Amygdala (tissue), 56 donors: ENCODE measurements at places on chromosomes 12 and 14.

GRCh38 chr12:12331244-12331771, 18.7 kb downstream of the MANSC1 start:
- DNase-seq, result peak; percentile 39

GRCh38 chr12:89225808-89226411, 126.4 kb downstream of the DUSP6 start:
- no peak for DNase-seq

DNA sequence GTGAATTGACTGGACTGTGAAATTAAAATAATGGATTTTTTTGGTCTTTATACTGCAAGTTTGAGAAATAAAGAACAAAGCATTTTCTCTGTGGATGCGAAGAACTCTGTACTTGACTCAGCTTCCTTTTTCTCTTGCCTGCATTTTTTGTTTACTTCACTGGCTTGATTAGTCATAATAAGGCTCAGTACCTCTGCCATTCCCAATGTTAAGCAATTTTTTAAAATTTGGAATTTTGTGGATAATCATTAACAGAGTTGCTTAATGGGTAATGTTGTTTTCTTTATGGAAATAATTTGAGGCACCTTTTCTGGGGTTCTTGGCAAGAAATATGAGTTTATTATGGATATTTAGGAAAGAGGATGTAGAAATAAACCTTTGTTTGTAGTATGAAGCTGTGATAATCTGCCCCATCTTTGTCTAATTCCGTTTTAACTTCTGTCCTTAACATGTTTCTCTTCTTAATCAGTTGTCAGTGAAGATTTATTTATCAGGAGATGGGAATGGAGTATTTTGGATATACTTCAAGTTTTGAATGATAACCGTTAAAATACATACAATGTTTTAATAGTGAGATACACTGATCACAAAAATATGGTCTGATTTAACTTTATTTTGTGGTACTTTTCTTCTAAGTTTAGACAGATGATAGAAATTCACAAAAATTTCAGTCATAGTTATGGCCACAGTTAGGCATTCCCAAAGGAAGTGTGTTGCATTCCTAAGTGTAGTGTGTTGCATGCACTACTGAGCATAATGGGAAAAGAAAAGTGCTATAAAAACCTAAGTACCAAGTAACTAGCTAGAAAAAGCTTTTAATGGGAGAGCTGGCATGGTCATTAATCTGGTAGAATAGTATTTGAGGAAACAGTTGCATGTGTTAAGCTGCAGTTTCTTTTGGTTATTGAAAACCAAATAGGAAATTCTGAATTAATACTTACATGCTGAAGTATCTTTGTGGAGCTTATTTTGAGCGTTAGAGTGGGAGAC, 27.7 kb downstream of the WNK1 start:
- no peak for DNase-seq

DNA sequence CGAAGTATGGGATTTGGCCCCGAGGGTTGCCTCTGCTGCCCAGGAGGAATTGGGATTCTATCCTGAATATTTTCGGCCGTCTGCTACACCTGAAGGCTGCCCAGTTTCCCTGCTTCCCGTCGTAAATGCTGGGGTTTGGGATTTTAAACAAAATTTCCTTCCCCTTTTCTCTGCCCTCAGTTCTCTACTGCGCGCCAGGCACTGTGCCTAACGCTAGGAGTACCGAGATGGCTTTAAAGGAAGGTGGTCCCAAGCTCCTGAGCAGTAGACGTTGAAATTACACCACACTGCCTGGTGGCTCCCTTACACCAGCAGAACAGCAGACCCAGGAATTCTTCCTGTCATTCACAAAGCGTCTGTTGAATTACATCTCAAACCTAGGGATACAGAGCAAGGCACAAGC, 566 bp upstream of the PRDM4 start:
- DNase-seq, result no peak

DNA sequence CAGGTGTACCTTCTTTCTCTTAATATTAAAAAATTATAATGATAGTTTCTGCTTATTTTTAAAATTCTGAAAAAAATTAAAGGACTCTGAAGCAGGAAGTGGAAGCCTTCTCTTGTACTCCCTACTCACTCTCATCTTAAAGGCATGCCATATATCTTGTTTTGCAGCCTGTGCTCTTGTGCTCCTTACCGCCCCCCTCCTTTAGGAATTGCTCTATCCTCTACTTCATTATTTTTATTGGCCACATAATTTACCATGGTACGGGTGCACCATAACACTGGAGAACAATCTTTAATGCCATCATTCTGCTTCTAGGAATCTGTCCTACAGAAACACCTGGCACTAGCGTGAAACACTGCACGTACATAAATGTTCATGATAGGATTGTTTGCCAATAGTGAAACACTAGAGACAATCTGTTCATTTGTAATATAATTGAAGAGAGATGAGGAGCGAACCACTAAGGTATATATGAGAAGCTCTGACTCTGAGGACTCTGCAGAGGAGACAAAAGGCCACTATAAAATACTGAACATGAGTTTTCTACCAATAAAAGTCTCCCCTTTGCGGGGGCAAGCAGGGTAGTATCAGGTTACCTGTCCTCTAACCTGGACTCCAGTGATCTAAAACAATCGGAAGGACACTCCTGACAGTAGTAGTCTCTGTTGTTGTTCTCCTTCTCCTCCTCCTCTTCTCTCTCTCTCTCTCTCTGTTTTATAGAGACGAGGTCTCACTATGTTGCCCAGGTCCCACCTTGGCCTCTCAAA, 6.3 kb upstream of the NYNRIN start:
- no peak for DNase-seq

DNA sequence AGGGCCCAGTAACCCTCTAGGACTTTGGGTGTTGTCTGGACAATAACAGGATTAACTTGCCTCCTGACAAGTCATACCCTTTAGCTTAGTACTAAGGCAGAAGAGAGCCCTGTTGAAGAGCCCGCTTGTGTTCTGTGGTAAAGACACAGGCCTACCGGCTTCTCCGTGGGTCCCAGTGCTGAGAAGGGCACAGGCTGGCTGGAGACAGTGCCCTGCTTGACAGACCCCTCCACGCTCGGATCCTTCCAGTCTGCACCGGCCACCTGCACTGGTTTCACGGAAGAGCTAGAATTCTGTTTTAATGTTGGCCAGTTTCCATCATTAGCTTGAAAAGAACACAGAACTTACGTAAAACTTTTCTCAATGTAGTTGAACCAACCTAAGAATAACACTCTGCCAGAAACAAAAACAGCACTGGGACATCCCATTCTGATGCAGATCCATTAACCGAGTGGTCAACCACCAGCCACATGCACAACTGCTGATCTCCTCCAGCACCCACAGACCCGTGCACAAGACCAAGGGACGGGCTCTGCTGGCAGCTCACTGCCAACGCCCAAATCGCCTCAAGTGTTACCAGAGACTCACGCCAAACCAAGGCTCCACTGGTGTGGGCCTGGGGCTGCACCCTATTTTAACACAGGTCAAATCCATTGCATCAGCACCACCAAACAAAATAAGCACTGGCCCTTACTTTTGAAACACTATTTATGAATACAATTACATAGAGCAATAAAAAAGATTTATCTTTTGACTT, 27.1 kb downstream of the ZFYVE21 start:
- no peak for DNase-seq
